ENCODE measurements at places on chromosomes 5 and 9.

DNA sequence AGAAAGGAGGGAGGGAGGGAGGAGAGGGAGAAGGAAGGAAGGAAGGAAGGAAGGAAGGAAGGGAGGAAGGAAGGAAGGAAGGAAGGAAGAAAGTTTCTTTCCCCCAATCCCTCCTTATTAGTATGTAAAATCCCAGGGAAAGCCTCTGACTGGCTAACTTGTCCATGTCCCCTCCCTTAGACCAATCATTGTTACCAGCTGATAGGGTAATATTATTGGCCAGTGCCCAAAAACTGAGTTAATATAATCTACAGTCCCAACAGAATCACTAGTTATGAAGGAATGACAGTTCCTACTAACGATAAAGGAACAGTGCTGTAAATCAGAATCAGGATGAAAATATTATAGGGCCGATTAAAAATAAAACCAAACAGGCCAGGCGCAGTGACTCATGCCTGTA lies 53.6 kb upstream of the CCNG1 start:
- no peak for DNase-seq

GRCh38 chr5:131980696-131981095 lies 30.8 kb downstream of the ACSL6 start:
- DNase-seq: no peak

DNA sequence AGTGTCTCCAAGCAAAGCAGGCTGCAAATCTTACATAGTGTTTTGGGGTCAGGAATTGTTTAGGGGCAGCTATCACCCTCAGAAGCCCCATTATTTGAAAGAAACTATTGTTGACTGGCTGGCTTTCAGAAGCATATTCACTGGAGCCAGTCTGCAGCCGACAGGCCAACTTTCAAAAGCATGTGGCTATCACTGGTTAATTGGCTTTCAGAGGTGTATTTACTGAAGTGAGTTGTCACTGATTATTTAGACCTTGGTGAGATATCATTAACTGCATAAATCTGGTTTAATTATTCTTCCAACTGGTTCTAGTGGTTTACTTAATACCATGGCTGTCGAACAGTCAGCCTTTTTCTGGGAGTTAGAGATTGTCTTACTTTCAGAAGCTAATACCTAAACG lies 247.0 kb downstream of the CWC27 start:
- no peak for DNase-seq

GRCh38 chr5:151612689-151613427 lies 21.7 kb upstream of the FAT2 start:
- no peak for DNase-seq

- no peak for DNase-seq
These were observed 22.3 kb downstream of the NCS1 start for GRCh38 chr9:130194378-130194932.

DNA sequence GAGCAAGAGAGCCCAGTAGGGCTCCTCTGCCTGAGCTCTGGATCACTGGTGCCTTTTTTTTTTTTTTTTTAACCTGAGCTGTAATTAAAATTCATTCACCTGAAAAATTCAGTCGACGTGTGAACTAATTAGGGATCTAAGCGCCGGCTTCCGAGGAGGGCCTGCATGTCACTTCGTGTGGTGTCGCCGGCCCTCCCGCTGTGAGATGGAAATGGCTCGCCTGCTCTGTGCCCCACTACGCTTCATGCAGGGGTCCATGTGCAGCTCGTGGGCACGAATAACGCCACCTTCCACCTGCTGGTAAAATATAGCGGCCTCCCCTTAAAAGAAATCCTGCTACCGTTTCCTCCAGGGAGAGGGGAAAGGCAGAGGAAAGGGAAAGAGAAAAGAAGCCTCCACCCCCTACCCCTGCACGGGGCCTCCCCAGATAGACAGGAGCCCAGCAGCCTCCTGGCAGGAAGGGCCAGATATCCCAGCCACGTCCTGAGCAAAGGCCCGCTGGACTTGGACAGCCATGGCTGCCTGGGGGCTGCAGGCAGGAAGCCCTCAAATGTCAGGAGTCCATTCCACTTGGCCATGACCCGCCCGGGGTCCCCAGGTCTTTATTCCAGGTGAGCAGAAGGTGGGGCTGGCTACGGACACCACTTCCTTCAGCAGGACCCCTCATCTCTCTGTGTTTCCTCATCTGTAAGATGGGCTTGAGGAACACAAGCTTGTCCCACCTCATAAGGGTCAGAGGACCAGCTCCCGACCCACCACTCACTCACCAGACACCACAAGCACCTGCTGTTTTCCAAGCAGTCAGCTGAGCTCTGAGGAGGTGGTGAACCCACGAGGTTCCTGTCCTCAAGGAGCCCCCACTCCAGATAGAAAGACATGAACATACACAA lies 38.2 kb upstream of the ZNF354A start:
- DNase-seq: peak; percentile 32

- DNase-seq: no peak
These were observed 67.1 kb downstream of the ALDH7A1 start for GRCh38 chr5:126527892-126528291.

- DNase-seq: no peak
These were observed 205.0 kb upstream of the DMRTA1 start for GRCh38 chr9:22241611-22242010.

DNA sequence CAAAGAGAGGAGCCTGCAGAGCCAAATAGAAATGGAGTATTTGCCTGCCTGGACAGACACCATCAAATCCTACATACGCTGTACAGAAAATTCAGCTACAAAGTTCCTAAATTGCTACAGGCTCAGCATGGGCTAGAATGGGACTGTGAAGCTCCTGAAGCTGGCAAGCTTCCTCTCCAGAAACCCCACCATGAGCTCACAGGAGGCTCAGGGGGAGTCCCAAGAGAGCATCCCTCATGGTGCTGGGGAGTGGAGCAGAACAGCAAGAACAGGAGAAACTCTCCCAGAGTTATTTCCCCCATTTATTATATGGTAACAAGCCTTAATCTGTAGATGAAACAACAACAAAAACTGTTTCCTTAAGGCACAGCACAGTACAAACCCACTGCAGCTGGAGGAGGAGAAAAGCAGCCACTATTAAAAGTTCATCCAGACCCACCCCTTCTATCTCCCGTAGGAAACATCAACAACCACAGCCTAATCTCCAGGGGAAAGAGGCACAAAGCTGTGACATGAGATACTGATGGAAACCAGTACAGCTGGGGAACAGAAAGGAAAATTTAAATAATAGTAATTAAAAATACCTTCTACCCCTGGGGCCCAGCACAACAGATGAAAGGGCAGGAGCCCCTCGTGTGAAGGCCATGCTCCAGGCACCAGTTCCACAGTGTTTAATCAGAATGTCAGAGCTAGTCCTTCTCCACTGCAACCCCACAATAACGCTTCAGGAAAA lies 548.5 kb downstream of the MTRR start:
- no peak for DNase-seq

- peak; percentile 12 for DNase-seq
These were observed 78.6 kb downstream of the AMBP start for GRCh38 chr9:113999256-114000062.

GRCh38 chr9:97046228-97046627 lies 7.3 kb upstream of the CTSV start:
- DNase-seq: no peak

GRCh38 chr5:162607879-162608278 lies 540.3 kb downstream of the GABRG2 start:
- no peak for DNase-seq

GRCh38 chr5:68181039-68181599 lies 34.4 kb upstream of the PIK3R1 start:
- no peak for DNase-seq

GRCh38 chr5:181239062-181239663 lies 4.5 kb downstream of the RACK1 start:
- DNase-seq: no peak

- no peak for DNase-seq
These were observed 33.5 kb downstream of the SPATA31D1 start for GRCh38 chr9:82022121-82022520.

DNA sequence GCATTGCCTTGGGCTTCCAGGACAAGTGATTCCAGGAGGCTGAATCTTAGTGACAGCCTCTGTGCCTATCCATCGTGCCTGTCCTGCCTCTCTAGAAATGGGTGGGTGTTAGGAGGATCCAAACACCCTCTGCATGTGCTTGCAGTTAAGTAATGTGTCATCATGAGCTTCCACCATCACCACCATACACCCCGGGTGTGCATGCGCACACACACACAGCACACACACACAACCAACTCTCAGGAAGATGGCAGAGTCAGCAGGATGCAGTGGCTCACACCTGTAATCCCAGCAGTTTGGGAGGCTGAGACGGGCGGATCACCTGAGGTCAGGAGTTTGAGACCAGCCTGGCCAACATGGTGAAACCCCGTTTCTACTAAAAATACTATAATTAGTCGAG lies 22.8 kb upstream of the CERCAM start:
- DNase-seq: no peak

GRCh38 chr5:142314109-142314508 lies 10.7 kb downstream of the SPRY4 start:
- DNase-seq: no peak

- DNase-seq: no peak
These were observed 41.3 kb upstream of the CDH18 start for GRCh38 chr5:20029266-20029665.

- DNase-seq: peak; percentile 88
These were observed at the start of gene FOXD1 for GRCh38 chr5:73448463-73449136. Gene FOXD1 (minus strand): TSS chr5:73448777. CDS start chr5:73448362, 415 bp downstream.

GRCh38 chr5:89213573-89213972 lies 330.6 kb upstream of the MEF2C start:
- no peak for DNase-seq

DNA sequence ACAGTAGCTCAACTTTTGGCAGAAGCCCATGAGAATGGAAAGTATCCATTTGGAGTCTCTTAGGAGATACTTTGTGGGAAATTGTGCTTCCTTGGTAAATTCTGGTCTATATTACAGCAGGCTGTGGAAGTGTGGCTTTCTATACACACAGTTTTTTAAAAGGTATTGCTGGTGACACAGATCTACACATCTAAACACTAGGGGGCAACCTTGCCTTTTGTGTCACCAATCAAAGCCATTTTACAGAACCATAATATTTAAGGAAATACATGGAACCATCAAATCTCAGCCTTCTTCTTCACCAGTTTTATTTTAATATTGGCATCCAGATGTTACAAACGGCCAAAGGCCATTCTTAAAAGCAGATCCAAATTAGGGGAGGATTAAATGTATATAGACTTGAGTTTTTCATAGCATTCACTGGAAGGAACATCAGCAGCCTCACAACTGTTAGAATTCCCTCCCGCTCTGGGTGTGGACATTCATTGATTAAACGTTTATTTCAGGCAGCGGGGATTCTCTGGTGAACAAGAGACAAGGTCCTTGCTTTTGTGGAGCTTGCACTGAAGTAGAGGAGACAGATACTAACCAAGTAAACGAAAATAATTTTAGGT lies 132.4 kb upstream of the EPB41L4A start:
- DNase-seq: no peak

DNA sequence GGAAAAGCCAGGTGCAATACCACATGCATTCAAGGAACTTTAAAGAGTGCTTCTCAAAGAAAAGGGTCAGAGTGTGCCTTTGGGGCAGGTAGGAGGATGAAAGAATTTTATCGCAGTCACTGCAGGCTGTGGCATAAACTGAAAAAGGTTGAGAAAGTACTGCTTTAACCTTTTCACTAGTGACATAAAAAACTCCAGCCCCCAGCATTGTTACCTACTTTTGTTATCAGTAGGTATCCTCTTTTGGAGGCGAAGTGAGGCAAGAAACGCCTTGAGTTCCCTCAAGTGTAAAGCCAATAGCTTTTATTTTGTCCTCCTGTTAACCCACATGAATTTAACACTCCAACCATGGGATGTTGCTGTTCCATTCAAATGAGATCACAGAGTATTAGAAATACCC lies 64.7 kb upstream of the CHD1 start:
- no peak for DNase-seq

GRCh38 chr5:10257870-10258269 lies 7.8 kb downstream of the CCT5 start:
- no peak for DNase-seq

- DNase-seq: no peak
These were observed 9.0 kb upstream of the CCDC125 start for GRCh38 chr5:69341520-69342161.

GRCh38 chr9:82991671-82992070 lies 71.3 kb downstream of the RASEF start:
- DNase-seq: no peak

DNA sequence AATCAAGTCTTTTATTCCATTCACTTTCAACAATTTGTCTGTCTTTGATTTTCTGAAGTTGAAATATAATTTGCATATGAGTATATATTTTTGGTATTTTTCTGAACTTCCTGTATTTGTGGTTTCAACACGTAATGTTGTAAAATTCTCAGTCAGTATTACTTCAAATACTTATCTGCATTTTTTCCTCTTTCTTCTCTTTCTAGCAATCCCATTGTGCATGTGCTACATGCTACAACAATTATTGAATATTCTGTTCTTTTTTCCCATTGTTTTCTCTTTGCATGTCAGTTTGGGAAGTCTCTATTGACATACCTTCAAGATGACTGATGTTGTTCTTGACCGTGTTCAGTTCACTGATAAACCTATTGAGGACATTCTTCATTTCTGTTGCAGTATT lies 5.6 kb upstream of the ANKRD18A start:
- DNase-seq: no peak

DNA sequence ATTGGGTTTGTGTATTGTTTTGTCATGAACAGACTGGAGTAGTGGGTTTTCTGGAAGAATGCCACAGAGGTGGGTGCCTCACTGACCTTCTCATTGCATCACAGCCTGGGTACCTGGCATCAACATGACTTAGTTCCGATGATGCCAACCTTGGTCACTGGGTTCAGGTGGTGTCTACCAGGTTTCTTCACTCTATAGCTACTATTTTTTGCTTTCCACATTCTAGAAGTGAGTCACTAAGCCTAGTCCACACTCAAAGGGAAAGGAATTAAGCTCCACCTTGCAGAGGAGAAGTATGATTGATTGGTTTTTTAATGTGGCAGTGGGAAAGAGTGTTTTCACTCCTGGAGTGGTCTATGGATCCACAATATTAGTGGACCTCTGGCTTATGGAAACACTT lies 391.9 kb downstream of the DMRT2 start:
- DNase-seq: no peak

- DNase-seq: no peak
These were observed 158.7 kb downstream of the MYO10 start for GRCh38 chr5:16777432-16777831.

DNA sequence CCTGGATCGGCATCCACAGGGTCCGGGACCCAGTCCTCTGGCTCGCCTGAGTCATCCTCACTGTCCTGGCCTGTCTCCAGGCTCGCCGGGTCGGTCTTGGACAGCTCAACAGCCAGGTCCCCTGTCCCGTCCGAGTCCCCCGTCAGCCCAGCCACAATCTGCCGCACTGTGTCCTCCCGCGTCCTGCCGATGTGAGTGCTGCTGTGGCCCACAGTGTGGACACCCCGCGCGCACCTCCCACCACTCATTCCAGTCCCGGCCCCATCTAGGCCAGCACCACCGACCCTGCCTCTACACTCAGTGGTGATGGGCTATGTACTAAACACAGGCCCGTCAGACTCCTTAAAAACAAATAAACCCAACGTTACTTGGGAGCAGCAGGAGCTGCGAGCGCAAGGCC lies 6.7 kb downstream of the ANAPC2 start:
- no peak for DNase-seq
